ENCODE measurements at places on chromosomes 11 and 22.

DNA sequence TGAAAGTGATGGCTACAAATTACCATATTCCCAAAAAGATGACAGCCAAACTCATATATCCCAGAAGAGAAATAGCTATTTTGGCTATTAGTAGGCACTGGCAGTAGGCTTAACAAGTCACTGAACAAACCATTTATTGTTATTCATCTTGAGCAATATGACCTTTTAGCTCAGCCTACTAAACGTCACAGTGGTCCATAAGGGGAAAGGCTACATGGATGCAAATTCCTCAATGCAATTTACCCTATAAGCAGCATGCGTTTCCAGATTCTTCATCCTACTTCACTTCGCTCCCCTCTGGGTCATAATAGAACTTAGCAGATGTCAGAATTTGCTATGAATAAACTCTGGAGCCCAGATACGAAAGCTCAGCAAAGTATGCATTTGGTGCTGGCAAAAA, 114.0 kb downstream of the SIK3 start:
- DNase-seq = no peak

- no peak for DNase-seq
Observed at GRCh38 chr11:1384199-1384970, 5.3 kb upstream of the BRSK2 start.

GRCh38 chr22:48372390-48372789, 1455.3 kb downstream of the BRD1 start:
- DNase-seq = no peak

- no peak for DNase-seq
Observed at GRCh38 chr11:61602775-61603569, 22.1 kb upstream of the SYT7 start.

- no peak for DNase-seq
Observed at GRCh38 chr11:67054836-67055523, 1.7 kb upstream of the RHOD start.

GRCh38 chr11:44570411-44571155, 5.1 kb downstream of the CD82 start:
- DNase-seq = no peak

DNA sequence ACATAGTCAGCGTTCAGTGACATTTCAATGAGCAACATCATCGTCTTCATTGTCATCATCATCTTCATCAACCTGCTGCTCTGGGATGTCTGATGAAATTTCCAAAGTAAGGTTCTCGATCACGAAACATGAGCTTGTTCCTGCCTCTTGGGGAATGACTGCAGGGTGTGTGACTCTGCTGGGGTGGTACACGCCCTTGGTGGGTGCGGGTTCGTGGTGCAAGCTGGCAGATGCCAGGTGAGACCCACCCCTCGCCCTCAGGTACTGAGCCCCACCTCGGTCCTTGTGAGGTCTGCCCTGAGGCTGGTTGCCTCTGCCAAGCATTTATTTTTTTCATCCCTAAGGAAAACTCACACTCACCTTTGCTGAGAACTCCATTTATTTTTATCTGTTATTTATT, 1389.2 kb downstream of the TBC1D22A start:
- no peak for DNase-seq

DNA sequence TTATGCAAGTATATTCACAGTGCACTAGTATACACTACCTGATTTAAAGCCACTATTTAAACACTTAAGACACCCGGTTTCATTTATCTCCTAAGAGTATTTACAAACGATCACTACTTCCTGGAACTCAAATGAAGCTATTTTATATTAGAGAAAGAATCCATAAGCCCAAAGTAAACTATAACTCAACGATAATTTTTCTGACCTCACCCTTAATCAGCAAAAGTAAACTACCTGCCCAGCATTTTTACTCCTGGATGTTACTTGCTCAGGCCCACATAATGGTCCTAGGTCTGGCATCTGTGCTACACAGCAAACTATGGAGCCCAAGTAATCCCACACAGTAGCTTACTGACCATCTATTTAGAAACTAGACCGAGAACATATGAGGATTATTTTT, 33.4 kb downstream of the TSG101 start:
- no peak for DNase-seq

DNA sequence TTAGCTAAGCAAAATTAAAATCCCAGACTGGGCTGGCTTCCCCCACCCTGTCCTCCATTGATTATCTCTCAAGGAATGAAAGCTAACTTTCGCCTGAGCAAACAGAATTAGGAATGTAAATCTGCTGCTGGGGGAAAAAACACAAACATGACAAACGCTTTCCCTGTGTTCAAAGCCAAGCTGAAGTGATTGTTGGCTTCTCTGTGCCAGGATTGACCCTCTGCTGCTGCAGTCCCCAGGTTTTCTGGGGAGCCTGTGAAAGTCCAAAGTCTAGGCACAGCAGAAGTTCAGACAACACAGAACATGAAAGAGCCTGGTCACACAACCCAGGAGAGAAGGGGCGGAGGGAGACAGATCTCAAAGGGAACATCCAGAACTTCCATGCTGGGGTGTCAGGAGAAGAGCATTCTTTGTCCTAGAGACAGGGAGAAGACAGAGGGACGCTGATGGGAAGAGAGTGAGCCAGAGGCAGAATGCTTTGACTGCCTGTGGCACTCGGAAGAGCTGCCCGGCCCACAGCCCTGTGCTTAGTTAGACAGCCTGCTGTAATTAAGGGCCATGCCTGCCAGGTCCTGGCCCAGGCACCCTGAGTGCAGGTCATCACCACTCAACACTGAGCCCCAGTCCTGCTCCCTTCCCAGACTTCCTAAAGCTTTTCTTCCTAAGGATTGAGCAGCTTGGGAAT, 6.9 kb downstream of the PATZ1 start:
- no peak for DNase-seq

DNA sequence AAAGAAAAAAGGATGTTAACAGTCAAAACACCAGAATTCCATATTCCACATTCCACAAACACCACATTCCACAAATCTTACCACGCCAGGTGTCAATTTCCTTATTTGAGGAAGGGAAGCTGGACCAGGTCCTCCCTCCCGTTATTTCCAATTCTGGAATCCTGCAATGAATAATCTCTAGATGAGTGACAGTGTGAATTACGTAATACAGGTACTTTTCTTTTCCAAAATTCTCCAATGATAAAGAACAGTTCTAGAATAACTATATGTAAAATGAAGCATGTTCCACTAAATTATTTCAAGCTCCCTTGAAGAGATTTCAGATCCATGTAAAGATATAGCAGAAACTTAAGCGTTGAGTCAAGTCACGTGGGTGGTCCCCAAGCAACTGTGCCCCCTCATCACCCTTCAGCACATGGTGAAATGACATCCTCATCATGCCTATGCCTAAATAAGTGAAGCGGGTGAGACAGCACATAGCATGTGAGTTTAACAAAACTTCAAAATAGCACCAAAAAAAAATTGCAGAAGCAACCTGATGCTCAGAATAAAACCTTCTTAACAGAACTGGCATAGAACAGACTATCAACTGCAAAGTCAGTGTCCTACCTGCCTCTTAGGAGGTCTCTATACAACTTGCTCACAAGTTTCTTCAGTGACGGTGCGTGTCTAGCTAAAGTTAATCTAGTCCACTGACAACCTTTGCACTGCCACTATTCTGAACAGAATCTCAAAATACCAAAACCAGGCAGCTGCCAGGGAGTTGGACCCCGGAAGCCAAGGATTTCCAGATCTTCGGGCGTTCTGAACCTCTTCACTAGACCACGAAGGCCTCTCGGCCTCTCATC, 876 bp downstream of the NFRKB start:
- no peak for DNase-seq

GRCh38 chr11:86702220-86702983, 30.0 kb upstream of the ME3 start:
- DNase-seq = no peak

GRCh38 chr22:27517361-27518155, 284.0 kb downstream of the MN1 start:
- DNase-seq = no peak

GRCh38 chr11:92107331-92107730, 117.3 kb upstream of the FAT3 start:
- no peak for DNase-seq

DNA sequence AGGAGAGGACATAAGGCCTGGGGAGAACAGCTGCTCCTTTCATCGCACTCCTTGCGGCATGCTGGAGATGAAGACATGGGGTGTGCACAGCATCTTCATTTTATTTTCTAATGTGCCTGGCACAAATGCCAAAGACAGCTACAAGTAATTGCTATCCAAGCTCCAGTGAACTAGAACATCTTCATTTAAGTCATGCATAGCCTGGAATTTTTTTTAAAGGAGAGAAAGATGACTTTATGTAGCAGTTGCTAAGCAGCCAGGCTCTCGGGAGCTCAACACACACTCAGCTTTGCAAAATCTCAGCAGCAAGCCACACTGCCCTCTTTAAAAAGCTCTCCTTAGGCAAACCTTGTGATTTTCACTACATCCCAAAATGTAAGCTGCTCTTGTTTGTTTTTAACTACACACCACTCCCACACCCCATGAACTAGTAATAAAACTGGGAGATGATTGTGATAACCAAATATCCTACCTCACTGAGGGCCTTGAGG, 164.5 kb upstream of the POU2AF2 start:
- DNase-seq = no peak
